H9 (cell line): ENCODE measurements at places on chromosomes 13 and 19. TPM values are rescaled to one million over a fixed set of nuclear protein-coding genes. Genes with fewer than 3 reads are reported as not detected.

The KCTD12 gene
- total RNA-seq: 3.4 and 3.8 TPM in 2 replicates

The SPRED3 gene
- 11.5 and 16.4 TPM in 2 replicates for total RNA-seq

The RASIP1 gene
- 2.4 and 2.8 TPM in 2 replicates for total RNA-seq

The ZNF155 gene
- total RNA-seq: 8.1 and 10.1 TPM in 2 replicates

The ACP5 gene
- total RNA-seq: 2.3 and 4.0 TPM in 2 replicates

The ZNF470 gene
- 6.9 and 7.1 TPM in 2 replicates for total RNA-seq

The IZUMO4 gene
- total RNA-seq: 2.1 and 3.0 TPM in 2 replicates

The TTYH1 gene
- 43.1 and 47.1 TPM in 2 replicates for total RNA-seq

DNA sequence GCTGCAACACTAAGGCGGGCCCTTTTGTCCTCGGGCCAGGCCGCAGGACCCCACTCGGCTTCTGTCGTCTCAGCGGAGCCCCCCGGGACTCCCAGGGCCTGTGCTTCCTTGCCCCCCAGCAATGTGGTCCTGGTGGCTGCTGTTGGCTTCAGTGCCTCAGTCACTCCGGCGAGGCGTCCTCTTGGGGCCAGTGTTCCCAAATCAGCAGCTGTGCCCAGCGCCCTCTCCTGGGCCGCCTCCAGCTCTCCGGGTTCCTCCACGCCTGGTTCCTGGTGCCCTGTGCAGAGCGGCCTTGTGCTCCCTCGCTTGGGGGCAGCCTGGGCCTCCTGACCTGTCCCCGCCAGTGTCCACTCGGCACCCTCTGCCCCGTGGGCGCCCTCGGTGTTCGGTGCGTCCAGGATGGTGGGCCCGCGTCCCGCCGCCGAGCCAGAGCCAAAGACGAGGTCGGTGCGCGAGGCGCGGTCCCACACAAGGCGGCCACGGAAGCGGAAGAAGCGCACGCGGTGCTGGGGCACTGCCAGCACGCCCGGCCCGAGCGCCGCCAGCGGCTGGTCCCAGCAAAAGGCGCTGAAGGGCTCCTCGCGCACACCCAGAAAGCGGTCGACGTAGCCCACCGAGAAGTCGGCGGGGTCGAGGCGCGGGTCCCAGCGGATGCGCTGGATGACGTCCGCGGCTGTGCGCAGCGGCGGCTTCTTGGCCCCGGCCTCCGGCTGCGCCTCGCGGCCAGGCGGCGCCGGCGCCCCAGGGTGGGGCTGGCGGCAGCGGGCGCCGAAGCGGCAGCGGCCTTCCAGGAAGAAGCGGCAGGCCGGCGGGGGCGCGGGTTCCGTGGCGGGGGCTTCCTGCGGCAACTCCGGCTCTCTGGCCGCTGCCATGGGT is 685 bp downstream of the LENG9 start:
- H3K36me3 ChIP-seq: peaks cover 37% of the 10 kb centered on the region
- no peak overlapping the region for H3K27ac ChIP-seq
- no peaks in the 10 kb centered on the region; the same call in 1 of the 2 replicates for H3K27me3 ChIP-seq
- H3K4me3 ChIP-seq: peak overlapping the region; percentile 75
- DNase-seq: peak; percentile 81

DNA sequence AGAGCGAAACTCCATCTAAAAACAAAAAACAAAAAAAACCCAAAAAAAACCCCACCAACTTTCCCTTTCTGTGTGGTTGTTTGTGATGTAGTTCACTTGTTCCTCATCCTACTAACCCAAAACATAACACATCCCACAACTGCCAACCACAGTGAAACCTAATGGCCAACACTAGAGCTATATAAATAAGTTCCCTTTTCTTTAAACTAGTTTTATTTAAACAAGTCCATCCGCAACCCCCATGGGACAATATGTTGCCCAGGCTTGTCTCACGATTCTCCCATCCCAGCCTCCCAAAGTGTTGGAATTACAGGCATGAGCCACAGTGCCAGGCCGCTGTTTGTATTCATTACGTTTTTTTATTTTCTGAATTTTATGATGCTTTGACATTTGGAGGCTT is 71.2 kb upstream of the ADGRE5 start:
- no peaks in the 10 kb centered on the region for H3K4me1 ChIP-seq
- H3K27ac ChIP-seq: no peak overlapping the region
- no peaks in the 10 kb centered on the region; the same call in 1 of the 2 replicates for H3K27me3 ChIP-seq
- DNase-seq: no peak
- no peak overlapping the region for H3K4me3 ChIP-seq
- H3K36me3 ChIP-seq: no peaks in the 10 kb centered on the region

GRCh38 chr13:20274466-20274865 is 42.3 kb upstream of the GJB6 start:
- H3K36me3 ChIP-seq: no peaks in the 10 kb centered on the region
- no peak overlapping the region for H3K27ac ChIP-seq
- DNase-seq: no peak

GRCh38 chr19:45296355-45296754 is 26.3 kb downstream of the CKM start:
- H3K27me3 ChIP-seq: no peaks in the 10 kb centered on the region
- no peak overlapping the region for H3K27ac ChIP-seq
- peaks cover 57% of the 10 kb centered on the region for H3K36me3 ChIP-seq
- no peak overlapping the region for H3K4me3 ChIP-seq
- DNase-seq: no peak
- no peaks in the 10 kb centered on the region for H3K4me1 ChIP-seq

DNA sequence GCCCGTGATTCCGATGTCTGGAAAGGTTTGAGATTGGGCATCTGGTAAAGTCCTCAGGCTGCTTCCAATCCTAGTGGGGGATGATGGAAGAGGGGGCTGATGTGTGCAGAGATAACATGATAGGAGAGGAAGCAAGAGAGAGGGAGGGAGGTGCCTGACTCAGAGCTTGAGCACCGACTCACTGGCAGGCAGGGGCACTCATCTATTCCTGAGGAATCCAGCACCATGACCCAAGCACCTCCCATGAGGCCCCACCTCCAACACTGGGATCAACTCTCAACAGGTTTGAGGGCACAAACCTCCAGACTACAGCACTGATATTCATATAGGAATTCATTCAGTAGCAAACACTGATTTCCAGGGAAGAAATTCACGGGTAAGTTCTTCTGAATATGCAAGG is 5.6 kb upstream of the SIGLEC9 start:
- no peak for DNase-seq
- no peaks in the 10 kb centered on the region for H3K27me3 ChIP-seq
- H3K4me3 ChIP-seq: no peak overlapping the region
- no peak overlapping the region for H3K27ac ChIP-seq
- H3K4me1 ChIP-seq: no peaks in the 10 kb centered on the region

DNA sequence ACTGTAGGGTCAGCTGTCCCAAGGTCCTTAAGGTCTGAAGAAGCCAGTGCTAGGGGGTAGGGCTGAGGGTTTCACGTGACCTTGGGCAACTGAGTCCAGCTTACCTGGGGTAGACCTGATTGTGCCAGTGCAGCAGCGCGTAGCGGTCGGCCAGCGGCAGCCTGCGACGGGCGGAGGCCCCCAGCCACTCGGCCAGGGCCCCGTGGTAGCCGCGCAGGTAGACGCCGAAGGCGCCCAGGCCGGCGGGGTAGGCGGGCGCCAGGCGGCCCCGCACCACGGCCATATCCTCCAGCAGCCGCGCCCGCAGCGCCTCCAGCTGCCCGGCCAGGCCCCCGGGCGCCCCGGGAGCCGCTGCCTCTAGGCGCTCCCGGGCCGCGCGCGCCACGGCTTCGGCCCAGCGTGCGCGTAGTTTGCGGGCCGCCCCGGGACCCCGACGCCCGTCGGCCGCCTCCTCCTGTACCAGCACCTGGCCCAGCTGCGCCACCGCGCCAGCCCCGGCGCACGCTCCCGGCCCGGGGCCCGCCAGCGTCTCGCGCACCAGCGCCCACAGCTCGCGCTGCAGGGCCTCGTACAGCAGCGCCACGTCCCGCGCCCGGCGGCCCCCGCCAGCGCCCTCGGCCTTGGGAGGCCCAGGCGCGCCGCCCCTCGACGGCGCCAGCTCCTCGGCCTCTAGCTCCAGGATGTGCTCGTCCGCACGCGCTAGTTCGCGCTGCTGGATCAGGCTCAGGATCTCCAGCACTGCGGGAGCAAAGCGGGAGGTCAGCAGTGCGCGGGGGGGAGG is 10.9 kb downstream of the EXOC3L2 start:
- H3K4me3 ChIP-seq: peak overlapping the region; percentile 77
- DNase-seq: peak; percentile 59
- H3K4me1 ChIP-seq: no peaks in the 10 kb centered on the region; the same call in 1 of the 2 replicates

DNA sequence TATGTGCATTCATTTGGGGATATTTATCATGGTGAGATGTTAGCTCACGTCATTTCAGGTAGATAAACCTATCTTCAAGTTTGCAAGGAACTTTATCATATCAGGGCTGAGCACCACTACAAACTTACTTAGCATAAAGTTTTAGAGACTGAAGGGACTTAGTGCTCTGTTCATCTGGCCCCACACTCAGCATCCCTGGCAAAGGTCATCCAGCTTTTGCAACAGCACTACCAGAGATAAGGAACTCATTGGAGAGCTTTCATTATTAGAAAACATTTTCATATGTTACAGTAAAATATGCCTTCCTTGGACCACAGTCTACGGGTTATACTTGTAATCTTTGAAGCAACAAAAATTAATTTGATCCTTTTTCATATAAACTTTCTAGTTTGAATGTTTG is 263.4 kb downstream of the POU4F1 start:
- no peaks in the 10 kb centered on the region for H3K36me3 ChIP-seq
- no peak overlapping the region for H3K4me3 ChIP-seq
- H3K27me3 ChIP-seq: no peaks in the 10 kb centered on the region
- DNase-seq: no peak
- no peaks in the 10 kb centered on the region for H3K4me1 ChIP-seq
- no peak overlapping the region for H3K27ac ChIP-seq

DNA sequence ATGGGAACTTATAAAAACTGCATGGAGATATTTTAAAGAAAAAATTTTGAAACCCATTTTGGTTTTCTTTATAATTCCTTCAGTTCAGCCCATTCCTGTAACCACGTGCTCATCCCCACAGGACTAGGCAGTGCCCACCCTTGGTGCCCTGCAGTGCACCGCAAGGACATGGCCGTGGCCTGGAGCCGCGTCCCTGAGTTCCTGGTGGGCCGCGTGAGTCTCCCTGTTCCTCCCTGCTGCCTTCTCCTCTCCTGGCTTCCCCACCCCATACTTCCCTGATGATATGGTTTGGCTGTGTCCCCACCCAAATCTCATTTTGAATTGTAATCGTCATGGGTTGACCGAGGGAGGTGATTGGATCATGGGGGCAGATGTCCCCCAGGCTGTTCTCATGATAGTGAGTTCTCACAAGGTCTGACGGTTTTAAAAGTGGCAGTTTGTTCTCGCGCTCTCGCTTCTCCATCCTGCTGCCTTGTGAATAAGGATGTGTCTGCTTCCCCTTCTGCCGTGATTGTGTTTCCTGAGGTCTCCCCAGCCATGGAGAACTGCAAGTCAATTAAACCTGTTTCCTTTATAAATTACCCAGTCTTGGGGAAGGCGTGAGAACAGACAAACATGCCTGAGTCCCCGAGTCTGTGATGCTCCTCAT is 31.6 kb upstream of the TFDP1 start:
- H3K27ac ChIP-seq: no peak overlapping the region
- H3K27me3 ChIP-seq: no peaks in the 10 kb centered on the region
- no peak overlapping the region for H3K4me3 ChIP-seq

DNA sequence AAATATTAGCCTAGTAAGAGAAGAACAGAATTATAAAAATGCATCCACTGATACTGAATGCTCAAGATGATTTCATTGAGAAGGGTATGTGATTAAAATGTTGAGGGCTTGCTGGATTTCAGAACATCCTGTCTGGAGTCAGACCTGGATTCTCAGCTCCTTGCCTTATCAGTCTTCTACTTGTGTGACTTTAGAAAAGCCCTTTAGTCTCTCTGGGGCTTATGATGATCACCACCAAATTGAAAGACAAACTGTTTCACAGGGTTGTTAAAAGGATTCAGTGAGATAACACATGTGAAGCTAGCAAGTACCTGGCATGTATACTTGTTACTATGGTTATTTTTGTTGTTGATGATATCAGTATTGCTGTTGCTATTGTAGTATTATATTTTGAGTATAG is 118.4 kb downstream of the GPC6 start:
- no peak for DNase-seq
- H3K4me3 ChIP-seq: no peak overlapping the region
- no peaks in the 10 kb centered on the region for H3K27me3 ChIP-seq
- peaks cover 9% of the 10 kb centered on the region; the same call in 1 of the 2 replicates for H3K36me3 ChIP-seq

DNA sequence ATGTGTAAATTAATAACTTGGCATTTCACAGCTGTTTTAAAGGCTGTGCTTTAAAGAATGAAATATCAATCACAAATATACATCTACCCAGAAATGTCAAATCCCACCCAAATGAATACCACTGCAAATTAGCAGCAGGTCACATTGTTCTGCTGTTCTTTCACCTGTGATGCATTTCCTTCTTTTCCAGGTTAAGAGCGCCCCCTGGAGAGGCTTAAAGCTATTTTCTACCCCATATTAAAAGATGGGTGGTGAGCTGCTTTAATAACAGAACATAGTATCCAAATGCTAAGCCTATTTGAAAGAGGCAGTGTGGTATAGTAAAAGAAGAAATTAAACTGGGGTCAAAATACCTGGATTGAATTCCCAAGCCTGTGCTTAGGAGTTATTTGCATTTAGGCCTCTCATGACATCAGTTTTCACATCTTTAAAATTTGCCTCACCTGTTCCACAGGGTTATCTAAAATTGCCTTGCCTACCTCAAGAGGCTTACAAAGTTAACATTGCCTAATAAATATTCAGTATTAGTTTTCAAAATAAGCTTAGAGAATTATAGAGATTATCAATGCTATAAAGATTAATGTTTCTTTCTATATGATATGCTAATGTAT is 396.9 kb upstream of the SLITRK5 start:
- H3K4me3 ChIP-seq: no peak overlapping the region
- H3K27me3 ChIP-seq: no peaks in the 10 kb centered on the region
- H3K36me3 ChIP-seq: no peaks in the 10 kb centered on the region
- peak; percentile 36 for DNase-seq
- no peak overlapping the region for H3K27ac ChIP-seq

DNA sequence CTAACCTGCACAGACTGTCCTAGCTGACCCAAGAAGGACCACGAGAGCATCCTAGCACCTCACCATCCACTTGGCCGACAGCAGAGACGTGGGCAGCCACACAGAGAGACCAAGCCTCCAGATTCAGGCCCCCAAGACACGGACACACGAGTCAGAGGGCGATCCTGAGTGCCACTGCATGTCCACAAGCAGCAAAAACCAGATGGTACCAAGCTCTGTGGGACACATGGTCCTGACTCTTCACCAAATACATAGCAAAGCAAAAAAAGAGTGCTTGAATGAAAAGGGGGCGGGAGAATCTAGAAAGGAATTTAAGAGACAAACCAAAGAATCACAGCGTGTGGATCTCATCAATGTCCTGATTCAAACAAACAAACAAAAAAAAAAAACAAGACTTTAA is 45.2 kb downstream of the MLLT1 start:
- no peak overlapping the region for H3K4me3 ChIP-seq
- H3K27ac ChIP-seq: no peak overlapping the region
- no peaks in the 10 kb centered on the region for H3K27me3 ChIP-seq
- H3K4me1 ChIP-seq: no peaks in the 10 kb centered on the region

- H3K4me1 ChIP-seq: no peaks in the 10 kb centered on the region; the same call in 1 of the 2 replicates
- H3K27me3 ChIP-seq: no peaks in the 10 kb centered on the region
- H3K4me3 ChIP-seq: no peak overlapping the region
- no peak overlapping the region for H3K27ac ChIP-seq
- H3K36me3 ChIP-seq: no peaks in the 10 kb centered on the region; the same call in 2 of the 3 replicates
Measured at GRCh38 chr13:23811366-23812062, 77.7 kb downstream of the MIPEP start.

- no peaks in the 10 kb centered on the region for H3K27me3 ChIP-seq
- no peak overlapping the region for H3K4me3 ChIP-seq
- no peaks in the 10 kb centered on the region for H3K36me3 ChIP-seq
- DNase-seq: peak; percentile 67
- H3K27ac ChIP-seq: no peak overlapping the region
Measured at GRCh38 chr13:41668130-41668757, 210.9 kb downstream of the RGCC start.

- no peaks in the 10 kb centered on the region for H3K4me1 ChIP-seq
- DNase-seq: no peak
- H3K27ac ChIP-seq: no peak overlapping the region
- H3K36me3 ChIP-seq: peaks cover 69% of the 10 kb centered on the region
- H3K27me3 ChIP-seq: no peaks in the 10 kb centered on the region
Measured at GRCh38 chr19:4692251-4693077, 22.3 kb upstream of the MYDGF start.
